ENCODE measurements at places on chromosomes 11 and 22. TPM values are rescaled to one million over a fixed set of nuclear protein-coding genes. Genes with fewer than 3 reads are reported as not detected.

LRRC56 gene
- not detected for total RNA-seq

DNA sequence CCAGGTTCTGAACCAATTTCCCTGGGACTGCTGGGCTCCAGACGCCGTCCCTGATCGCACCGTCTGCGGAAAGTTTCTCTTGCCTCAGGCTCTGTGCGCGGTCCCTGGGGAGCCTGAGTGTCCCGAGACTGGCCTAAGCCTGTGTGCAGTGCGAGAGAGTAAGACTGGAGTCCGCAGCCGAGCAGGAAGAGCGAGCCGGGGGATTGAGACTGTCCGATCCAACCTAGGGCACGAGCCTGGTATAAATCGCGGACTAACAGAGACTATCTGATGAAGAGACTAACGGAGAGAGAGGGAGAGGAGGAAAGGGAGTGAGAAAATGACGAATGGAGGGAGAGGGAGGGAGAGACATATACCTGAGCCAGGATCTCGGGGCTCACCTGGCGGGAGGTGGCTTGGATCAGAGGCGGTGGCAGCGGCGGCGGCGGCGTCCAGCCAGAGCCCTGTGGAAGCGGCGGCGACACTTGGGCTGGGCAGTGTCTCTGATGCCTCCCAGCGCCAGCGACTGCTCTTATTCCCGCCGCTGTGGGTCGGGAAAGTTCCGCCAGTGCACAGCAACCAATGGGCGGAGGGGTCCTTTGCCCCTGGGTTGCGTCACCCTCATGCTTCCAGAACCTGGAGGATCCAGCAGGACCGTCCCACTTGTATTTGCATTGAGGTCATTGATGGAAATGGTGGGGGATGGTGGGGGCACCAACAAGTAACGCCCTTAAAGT, at the start of gene CALCA:
Gene CALCA, minus strand, starts transcription at position 487 of the 716 bp plus-strand sequence. CDS start 1,159 bp downstream, outside the sequence.
- no peaks in the 10 kb centered on the region for H3K36me3 ChIP-seq
- no peak within 1 kb of the TSS for H3K4me3 ChIP-seq
- H3K4me1 ChIP-seq: no peaks in the 10 kb centered on the region
- DNase-seq: peak; percentile 21
- H3K27ac ChIP-seq: no peak within 1 kb of the TSS

DNA sequence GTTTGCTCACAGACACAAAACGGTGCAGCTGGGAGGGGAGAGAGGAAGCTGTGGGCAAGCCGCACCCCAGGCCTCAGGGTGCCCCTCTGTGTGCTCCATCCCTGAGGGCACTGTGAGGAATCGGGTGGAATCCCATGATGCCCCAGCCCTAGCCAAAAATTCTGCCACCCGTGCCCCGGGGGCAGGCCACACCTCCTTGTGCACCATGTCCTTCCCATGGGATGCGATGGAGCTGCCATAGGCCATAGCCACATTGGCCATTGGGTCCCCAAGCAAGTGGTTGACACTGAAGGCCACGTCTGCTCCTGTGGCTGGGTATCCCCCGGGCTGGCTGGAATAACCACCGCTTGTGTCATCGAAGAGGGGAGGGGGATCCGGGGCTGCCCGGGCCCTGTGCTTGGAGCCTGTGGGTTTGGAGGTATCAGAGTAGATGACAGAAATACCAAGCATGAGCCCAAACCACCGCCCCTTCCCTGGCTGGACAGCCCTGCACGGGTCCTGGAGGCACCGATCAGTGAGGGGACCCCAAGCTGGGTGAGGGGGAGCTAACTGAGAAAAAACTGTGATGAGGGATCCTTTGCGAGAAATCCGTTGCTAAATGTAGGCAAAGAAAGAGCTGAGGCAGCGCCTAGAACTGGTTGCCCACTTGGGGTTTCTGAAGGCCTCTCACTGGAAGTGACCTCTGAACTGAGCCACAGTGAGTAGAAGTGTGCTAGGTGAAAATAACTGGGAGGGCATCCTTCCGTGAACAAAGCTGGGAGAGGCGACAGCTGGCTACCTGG, 863 bp downstream of the YIF1A start:
- H3K36me3 ChIP-seq: no peaks in the 10 kb centered on the region
- peak; percentile 56 for DNase-seq
- peaks cover 11% of the 10 kb centered on the region for H3K27me3 ChIP-seq
- peak overlapping the region; percentile 99 for H3K27ac ChIP-seq

GRCh38 chr11:75589051-75589450, 27.0 kb downstream of the SERPINH1 start:
- no peak overlapping the region for H3K4me3 ChIP-seq
- no peaks in the 10 kb centered on the region for H3K27me3 ChIP-seq
- no peak overlapping the region for H3K27ac ChIP-seq
- H3K36me3 ChIP-seq: no peaks in the 10 kb centered on the region

DNA sequence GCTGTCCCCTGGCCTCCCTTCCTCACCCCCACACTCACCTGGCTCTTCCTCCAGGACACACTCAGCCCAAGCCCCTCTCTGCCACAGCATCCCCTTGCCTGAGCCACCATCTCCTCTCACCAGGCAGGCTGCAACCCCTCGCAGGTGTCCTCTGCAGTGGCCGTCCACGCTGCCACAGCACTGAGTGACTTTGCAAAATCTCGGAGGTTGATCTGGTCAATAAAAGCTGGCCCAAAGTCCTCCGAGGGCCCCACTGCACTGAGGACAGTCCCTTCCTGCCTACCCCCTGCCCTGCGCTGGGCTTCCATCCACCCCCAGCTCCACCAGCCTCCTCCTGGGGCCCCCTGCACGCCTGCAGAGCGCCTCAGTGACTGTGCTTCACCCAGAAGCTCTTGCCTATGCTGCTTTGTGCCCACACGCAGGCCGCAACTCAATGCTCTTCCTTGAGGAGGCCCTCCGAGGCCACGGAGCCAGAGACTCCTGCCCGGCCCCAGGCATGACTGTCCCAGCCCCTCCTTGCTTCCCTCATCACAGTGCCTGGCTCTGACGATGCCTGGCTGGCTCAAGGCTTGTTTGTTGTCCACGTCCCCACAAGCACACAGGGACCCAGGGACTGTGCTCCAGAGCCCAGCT, 30.8 kb upstream of the SLC22A12 start:
- no peak overlapping the region for H3K27ac ChIP-seq
- H3K4me1 ChIP-seq: peaks cover 5% of the 10 kb centered on the region
- H3K27me3 ChIP-seq: no peaks in the 10 kb centered on the region
- peak; percentile 37 for DNase-seq
- H3K36me3 ChIP-seq: no peaks in the 10 kb centered on the region

DNA sequence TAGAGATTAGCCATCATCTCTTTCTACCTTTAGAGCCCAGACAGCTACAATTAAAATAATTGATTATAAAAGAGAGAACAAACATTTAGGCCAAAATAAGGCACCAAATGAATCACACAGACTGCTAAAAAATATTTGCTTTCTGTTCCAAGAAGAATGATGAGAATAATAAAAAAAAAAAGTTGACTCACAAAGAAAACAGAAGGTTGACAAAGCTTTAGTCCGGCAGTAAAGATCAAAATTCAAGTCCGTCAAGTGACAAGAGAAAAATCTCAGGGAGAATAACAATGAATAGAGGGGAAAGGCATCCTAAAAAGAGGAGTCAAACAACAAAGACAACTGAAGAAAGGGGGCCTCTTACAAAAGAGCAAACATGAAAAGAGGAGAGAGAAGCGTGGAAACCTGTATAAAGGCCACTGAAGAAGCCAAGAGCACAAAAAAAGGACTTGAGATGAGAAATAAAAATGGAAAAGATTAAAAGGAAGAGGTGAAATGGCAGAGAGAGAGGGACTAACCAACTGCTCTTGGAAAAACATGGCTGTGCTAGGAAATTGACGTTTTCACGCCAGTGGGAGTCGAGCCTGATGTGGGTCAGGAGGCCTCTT, 910.2 kb downstream of the OPCML start:
- H3K27me3 ChIP-seq: no peaks in the 10 kb centered on the region
- H3K4me1 ChIP-seq: 0 out of 2 replicates have a peak, but pooled peaks cover 5% of the 10 kb centered on the region
- DNase-seq: peak; percentile 19

DNA sequence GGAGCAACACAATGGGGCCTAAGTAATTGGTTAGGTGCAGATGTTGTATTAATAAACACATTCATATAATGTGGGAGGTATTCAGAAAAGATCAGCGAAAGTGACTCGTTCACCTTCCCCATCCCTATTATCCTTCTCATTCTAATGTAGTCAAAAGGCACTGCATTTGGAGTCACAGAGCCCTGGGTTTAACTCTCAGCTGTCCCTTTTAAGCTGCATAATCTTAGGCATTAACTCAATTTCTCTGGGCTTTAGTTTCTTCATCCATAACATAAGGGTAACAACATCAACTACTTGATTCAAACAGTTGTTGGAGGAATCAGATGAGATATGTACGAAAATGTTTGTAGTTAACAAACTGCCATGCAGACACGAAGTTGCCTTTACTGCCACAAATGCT, 187.6 kb upstream of the PITPNB start:
- peaks cover 7% of the 10 kb centered on the region for H3K36me3 ChIP-seq
- no peak overlapping the region for H3K4me3 ChIP-seq

GRCh38 chr11:109783840-109784239, 309.4 kb upstream of the ZC3H12C start:
- no peaks in the 10 kb centered on the region for H3K36me3 ChIP-seq
- no peak for DNase-seq
- H3K27me3 ChIP-seq: no peaks in the 10 kb centered on the region
- H3K27ac ChIP-seq: no peak overlapping the region
- H3K4me1 ChIP-seq: peaks cover 13% of the 10 kb centered on the region
- no peak overlapping the region for H3K4me3 ChIP-seq

DNA sequence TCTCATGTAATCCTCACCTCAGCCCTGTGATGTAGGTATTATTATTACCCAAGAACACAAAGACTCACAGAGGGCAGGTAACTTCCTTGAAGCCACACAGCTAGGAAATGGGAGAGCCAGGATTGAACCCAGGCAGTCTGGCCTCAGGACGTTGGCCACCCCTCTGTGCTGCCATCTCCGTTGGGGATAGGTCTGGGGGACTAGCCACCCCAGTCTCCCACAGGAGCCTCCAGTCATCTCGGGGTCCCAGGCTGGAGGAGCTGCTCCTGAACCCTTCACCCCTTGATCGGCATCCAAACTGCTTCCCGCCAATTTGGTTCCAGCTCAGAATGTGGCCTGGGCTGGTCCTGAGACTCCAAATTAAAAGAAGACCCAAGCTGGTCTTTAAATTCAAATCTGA, 10.4 kb upstream of the TCF20 start:
- H3K27me3 ChIP-seq: peaks cover 4% of the 10 kb centered on the region
- no peak overlapping the region for H3K4me3 ChIP-seq
- no peaks in the 10 kb centered on the region for H3K4me1 ChIP-seq

Data from GM23248 (cell line).